ENCODE measurements at places on chromosomes 6 and 20.

- DNase-seq = peak; percentile 89
Measured at GRCh38 chr6:33008944-33009861, at the start of gene HLA-DOA. Gene HLA-DOA, minus strand, starts transcription at chr6:33009591.

- DNase-seq = peak; percentile 2
Measured at GRCh38 chr6:68468244-68468884, 166.7 kb upstream of the ADGRB3 start.

DNA sequence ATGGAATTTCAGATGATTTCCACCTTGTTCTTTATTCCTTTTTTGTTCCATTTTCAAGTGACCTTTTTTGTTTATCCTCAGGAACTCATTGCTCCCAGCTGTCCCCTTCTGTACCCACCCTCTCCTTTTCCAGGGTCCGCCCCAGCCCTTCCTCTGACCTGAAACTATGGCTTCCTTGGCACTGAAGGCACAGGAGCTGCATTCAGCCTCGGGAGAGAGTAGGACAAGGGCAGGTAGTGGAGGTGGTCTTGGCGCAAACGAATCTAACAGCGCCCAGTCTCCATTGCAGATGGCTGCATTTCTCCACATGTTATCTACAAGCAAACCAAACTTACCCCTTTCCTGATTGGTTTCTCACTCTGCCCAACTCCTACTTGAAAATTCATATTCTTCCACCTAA, 8.8 kb upstream of the ULBP2 start:
- DNase-seq = no peak

- no peak for DNase-seq
Measured at GRCh38 chr6:40832691-40833090, 206.3 kb downstream of the UNC5CL start.

GRCh38 chr6:26071135-26071534, 16.1 kb upstream of the HFE start:
- no peak for DNase-seq

- DNase-seq = no peak
Measured at GRCh38 chr6:143157131-143157530, 96.4 kb downstream of the AIG1 start.

GRCh38 chr6:17712576-17712975, 5.9 kb upstream of the NUP153 start:
- DNase-seq = no peak

DNA sequence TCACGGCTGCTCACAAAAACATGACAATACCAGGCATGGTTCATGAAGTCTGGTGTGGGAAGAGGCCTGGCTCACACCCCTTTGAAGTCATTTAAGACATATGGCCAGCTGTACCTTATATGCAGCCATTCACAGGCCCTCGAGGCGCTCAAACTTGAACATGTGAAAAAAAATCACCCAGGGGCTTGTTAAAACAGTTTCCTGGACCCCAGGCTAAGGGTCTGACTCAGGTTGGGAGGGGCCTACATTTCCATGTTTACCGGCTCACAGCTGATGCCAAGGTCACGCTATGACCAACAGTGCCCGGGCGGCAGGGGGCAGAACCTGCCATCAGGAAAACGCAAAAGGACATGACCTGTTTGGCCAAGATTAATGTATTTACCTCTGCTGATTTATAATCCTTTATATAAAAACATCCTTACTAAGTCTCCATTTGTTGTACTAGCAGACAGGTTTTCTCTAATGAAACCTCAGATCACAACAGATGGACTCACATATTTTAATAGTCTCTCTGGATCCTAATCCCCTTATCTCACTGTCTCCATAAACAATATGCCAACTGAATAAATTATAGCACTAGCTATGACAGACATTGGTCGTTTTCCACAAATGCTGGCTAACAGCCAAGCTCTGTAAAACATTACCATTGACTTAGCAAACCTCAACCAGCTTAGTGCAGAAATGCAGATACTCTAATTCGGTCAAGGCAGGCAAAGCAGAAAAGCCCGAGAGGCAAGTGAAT, 19.9 kb downstream of the EZR start:
- DNase-seq = peak; percentile 44

DNA sequence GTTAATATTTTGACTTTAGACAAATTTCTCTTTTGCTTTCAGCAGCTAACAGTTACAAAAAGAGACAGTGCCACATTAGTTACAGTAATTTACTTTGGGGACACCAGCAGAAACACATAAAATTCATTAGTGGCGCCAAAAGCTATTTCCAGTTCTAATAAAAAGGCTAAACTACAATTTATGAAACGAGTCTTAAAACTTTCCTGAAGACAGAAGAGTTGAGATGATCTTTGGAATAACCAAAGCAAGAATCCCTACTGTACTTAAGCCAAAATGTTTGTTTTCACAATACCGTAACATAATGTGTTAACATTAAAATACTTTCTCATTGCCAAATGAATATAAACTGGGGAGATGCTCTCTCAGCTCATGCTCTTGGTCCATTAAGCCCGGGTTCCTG, 350.2 kb upstream of the AGPAT4 start:
- no peak for DNase-seq

DNA sequence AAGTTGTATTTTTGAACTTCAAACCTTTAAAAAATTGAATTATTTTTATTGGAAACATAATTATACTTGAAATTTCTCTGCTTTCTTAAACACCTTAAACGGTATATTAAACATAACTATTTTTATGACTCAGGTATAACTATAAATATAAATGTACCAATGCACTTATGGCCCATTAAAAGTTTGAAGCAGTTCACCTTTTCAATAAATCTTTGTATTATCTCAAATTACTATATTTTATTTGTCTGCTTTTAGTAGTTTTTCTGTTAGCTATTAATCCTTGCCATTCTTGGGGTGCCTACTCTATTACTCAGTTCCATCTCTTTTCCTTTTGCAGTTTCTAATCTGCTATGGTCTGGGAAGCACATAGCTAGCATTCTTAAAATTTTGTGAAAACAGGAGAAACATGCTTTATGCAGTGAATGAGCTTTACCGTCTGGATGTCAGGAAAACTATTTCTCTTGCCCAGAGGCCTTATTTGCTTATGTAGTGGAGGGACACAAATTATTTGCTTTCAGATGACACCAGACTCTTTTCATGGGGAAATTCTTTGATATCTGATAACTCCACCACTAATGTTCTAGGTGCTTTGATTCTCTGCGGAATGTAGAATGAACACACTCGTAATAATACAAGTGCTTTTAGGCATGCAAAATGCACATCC, 378.9 kb upstream of the CITED2 start:
- no peak for DNase-seq

GRCh38 chr20:3203315-3204123, 963 bp downstream of the DDRGK1 start:
- DNase-seq = peak; percentile 40

- DNase-seq = peak; percentile 85
Measured at GRCh38 chr6:28349892-28350737, at the start of gene ZKSCAN3. Gene ZKSCAN3, plus strand, starts transcription at chr6:28349947. Its CDS starts 9,640 bp downstream, at chr6:28359587.

GRCh38 chr6:159557031-159557430, 136.0 kb downstream of the SOD2 start:
- no peak for DNase-seq

DNA sequence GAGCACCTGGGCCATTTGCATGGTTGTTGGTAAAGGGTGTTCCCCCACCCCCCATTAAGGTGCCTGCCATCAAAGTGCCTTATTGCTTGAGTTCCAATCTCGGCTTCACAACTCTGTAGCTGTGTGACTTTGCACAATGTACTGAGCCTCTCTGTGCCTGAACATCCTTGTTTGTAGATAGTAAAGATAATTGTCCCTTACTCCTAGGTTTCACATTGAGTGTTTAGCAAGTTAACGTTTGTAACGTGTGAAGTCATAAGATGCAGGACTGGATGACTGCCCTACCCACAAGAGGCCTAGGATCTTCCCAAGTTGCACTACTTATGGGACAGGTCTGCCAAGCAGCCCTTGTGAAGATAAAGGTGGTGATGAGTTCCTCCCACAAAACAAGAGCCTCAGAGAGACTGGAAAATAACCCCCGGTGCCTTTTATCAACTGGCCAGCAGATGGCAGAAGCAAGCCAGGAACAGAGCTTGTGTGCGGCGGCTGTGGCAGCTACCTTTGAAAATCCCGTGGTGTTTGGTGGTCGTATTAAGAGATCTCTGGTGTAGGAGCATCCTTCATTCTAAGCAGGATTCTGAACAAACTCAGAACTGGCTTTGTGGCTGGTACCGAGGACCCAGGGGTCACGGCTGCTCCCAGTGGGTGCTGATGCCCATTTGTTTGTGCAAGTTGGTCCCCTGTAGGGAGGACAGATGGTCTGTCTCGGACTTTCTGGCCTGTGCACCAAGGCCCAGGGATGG, 99.1 kb downstream of the CDH26 start:
- peak; percentile 66 for DNase-seq

DNA sequence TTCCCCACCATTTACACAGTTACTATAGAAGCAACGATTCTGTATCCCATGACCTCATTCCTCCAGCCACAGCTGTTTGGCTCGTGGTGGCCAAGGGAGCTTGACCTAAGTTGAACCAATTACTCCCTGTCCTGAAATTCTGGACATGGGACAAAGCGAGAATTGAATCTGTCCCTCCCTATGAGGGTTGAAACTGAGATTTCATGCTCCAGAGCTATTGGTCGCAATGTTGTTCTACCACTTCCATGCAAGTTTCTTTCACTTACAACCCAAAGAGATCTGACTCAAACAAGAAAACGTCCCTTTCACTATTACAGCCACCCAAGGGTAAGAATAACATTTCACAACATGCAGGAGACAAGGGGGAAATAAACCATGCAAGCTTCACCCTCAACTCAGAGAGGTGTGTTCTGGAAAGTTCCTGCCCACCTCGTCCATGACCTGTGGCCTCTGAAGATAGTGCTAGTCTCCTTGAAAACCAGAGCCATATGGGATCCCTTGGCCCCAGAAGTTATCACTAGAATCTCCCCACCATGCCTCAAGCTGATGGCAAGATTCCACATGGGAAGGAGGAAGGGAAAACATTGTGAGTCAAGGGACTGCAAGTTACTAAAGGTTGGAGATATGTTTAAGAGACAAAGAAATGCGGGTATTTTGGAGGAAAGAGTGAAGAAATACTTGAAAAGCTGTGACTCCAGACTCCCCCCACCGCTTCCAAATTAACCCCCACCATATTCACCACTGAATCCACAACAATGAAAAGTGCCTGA, 74.5 kb upstream of the SRSF6 start:
- DNase-seq = no peak

GRCh38 chr20:297098-297924, at the start of gene ZCCHC3:
Gene ZCCHC3, plus strand, starts transcription at chr20:297570. Its CDS starts 17 bp downstream, at chr20:297587.
- DNase-seq = peak; percentile 95

DNA sequence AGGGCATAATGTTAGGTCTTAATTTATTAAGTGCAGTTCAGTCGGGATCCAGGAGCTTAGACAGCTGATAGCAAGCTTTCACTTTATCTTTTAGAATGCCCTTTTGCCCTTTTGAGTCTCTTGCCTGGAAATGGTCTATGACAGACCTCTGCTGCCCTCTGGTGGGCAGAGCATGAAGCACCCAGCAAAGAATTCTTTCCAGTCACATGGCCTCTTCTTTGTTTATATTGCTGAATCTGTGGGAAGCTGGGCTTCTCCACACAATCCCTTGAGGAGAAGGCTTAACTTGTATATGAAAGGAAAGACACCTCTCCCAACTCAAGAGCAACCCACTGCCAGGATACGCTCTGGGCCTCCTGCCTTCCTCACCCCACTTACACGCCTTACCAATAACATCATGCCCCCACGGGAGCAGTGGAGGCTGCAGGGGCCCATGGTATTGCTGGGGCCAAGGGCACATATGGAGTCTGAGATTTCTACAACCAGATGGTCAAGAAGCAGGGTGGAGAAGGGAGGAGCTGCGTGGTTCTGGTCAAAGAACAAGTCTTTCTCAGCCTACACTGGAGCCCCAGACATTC, 20.4 kb downstream of the WFDC3 start:
- DNase-seq = peak; percentile 82

- no peak for DNase-seq
Measured at GRCh38 chr20:12699374-12700228, 309.2 kb upstream of the SPTLC3 start.

- no peak for DNase-seq
Measured at GRCh38 chr6:160973311-160974250, 18.0 kb upstream of the MAP3K4 start.

DNA sequence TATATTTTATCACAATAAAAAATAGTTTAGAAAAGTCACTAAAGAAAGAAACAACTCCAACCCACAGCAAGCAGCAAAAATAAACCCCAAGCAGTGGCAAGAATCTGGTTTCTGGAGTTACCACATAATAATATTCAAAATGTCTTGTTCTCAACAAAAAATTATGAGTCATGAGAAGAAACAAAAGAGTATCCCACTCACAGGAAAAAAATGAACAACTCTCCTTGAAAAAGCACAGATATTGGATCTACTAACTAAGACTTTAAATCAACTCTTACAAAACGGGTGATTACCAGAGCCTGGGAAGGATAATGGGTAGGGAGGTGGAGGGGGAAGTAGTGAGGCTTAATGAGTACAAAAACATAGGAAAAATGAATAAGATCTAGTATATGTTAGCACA, 425.6 kb downstream of the PLCB1 start:
- no peak for DNase-seq

DNA sequence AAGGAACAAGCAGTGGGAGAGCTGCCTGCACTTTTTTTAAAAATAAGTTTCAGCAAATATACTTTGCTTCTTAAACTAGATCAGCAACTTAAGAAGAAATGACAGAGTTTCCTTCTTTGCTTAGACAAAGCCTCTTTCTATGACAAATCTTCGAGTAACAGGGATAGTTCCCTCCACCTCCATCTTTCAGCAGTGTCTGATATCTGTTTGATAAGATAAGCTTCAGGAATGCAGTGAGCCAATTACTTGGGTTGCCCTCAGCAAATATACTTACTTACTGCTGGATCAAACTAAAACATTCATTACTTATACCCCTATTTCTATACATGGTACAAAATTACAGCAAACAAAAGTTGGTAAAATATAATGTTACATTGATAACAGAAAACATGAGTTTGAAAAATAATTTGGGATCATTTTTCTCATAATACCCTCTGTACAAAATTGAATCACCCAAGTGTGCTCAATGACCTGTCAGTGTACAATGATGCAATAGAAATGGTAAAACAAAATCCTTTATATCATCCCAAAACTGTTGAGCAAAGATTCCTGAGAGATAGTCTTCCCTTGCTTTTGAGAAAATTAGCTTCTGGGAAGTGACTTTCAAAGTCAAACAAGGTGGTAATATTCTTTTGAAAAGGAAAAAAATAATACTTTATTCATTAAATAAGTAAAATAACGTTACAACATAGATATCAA, 24.5 kb downstream of the FRK start:
- no peak for DNase-seq

- DNase-seq = no peak
Measured at GRCh38 chr6:11432713-11433450, 104.7 kb upstream of the TMEM170B start.

DNA sequence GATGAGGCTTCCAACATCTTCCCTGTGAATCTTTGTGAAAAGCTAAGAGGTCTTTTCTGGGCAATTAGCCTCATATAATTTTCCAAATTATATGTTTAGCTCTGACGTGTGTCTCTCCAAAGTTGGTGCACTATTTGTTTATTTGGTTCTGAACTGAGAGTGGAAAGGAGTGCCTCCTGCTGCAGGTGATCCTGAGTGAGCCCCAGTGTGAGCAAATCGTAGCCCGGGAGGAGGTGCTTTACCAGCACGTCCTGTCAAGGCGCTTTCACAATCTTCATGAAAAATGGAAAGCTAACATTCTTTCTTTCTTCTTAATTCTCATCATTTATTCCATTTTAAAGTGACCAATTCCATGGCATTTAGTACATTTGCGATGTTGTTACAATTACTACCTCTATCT, 231.9 kb downstream of the BMP2 start:
- no peak for DNase-seq

All from OCI-LY7 (cell line).